Stimulated activated memory B cell treated with anti-CD40 and anti-IgM and Interleukin-4, amounts not matched to agents 10 μg/mL and 1 μg/mL and 100 μg/mL, for 72 hours (primary cell): ENCODE measurements at places on chromosomes 16 and 17.

- no peak for ATAC-seq
Measured at GRCh38 chr16:27801289-27801945, 251.5 kb downstream of the KATNIP start.

GRCh38 chr17:8800656-8801055 lies 1.5 kb upstream of the MFSD6L start:
- ATAC-seq, result no peak

- no peak for ATAC-seq
Measured at GRCh38 chr16:28053461-28053860, 10.1 kb downstream of the GSG1L start.

- ATAC-seq, result no peak
Measured at GRCh38 chr17:58757162-58757613, 1.5 kb downstream of the PPM1E start.

GRCh38 chr16:84404936-84405639 lies 36.8 kb downstream of the ATP2C2 start:
- no peak for ATAC-seq

DNA sequence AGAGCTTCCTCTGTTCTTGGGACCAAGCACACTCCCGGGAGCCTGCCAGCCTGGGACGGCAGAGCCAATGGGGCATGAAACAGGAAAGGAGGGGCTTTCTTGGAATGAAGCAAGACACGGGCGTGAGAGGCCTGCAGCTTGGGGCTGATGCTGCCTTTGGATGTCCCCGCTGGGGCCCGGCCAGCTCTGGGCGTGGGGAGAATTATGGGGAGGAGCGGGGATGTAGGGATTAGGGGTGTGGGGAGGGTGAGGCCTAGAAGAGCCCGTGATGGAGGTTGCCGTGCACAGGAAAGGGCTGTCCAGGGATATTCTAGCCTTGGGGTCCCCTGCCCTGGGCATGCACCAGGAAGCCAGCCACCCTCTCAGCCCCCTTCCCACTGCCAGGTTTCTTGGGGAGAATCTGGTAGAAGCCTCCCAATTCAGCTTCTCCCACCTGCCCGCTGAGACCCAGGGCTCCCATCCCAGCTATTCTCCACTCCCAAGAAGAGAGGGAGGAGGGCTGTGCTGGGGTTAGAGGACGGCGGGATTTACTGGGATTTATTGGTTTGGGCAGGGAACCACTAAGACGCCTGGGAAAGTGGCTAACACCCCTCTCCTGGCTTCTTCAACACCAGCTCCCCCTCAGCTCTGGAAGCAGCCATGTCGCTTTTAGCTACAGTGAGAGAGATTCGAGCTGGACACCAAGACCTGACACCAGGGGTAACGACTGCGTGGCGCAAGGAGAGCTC lies 20.0 kb upstream of the NXPH3 start:
- no peak for ATAC-seq

GRCh38 chr17:15398291-15398690 lies 56.9 kb upstream of the TEKT3 start:
- ATAC-seq, result no peak

GRCh38 chr17:2264067-2264860 lies 39.3 kb downstream of the SMG6 start:
- no peak for ATAC-seq

- peak; percentile 51 for ATAC-seq
Measured at GRCh38 chr16:4309833-4310266, 6.0 kb upstream of the GLIS2 start.

DNA sequence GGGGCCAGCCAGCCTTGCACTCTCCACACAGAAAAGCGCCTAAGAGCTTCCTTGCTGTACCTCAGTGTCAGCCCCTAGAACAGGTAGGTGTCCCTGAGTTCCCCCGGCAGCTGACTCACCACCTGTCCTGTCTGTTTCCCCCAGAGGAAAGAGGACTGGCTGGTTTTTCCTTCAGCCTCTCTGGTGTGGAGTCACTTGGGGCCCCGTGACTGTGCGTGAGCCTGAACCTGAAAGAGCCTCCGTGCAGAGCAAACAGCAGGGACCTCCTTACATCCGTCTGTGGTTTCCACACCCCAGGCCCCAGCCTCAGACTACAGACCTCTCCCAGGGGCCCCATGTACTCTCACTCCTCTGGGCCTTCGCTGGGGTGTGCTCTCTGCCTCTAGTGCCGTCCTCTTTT lies 87.8 kb downstream of the GNAO1 start:
- peak; percentile 74 for ATAC-seq

- ATAC-seq, result no peak
Measured at GRCh38 chr16:72493716-72494415, 321.9 kb upstream of the PMFBP1 start.

DNA sequence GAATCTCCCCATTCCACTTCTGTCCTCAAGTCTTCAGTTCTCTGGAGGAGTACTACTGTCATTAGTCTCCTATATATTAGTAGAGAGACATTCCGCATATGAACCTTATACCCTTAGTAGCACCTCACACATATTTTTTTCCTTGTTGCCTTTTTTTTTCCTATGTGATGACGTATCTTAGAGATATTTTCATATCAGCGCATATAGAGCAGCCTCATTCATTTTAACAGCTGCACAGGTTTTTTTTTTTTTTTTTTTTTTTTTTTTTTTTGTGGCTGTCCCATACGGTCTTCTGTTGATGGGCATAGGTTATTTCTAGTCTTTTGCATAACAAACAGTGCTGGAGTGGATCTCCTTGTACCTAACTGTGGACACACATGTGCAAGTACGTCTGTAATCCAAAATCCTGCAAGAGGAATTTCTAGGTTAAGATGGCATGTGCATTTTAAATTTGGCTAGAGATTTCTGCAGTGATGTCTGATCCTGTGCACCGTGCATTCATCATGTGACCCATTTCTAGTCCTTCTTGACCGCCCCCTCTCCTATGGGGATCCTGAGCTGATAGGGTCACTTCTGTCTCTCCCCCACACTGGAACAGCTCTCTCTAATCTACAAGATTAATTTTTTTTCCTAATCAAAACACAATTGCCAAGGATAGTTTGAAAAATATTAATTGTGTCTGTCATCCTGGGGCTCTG lies 64.8 kb downstream of the PRKCB start:
- no peak for ATAC-seq

- ATAC-seq, result no peak
Measured at GRCh38 chr17:8552577-8553320, 77.8 kb downstream of the MYH10 start.

- peak; percentile 70 for ATAC-seq
Measured at GRCh38 chr16:88691924-88692560, 5.7 kb upstream of the SNAI3 start.

DNA sequence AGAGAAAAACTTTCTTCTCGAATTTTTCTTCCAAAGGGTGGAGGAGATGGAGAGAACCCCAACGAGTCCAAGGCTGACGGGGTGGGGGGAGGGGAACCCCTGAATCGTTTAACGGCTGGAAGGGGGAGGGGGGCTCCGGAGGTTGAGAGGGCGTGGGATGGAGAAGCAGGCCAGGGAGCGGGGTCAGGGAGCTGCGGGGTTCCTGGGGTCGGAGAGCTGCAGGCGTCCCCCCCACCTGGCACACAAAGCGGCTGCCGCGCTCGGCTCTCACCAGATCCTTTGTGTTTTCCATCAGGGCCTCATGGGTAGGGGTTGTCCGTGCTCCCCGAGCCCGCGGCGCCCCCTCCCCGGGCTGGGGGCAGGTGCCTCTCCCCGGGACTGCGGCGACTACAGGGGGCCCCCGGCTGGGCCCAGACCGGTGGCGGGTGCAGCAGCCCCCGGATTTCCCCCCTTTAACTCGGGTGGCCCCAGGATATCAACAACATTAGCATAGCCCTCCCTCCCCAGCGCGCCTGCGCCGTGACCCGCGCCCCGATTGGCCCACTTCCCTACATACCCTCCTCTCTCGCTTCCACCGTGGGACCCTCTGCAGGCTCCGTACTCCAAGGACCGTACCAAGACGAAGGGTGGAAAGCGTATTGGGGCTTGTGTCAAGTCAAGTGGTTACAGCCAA lies at the start of gene MBTD1:
MBTD1 (minus strand) TSS at position 486 of the 673 bp plus-strand sequence. CDS start 34,888 bp downstream, outside the sequence.
- ATAC-seq, result peak; percentile 94

DNA sequence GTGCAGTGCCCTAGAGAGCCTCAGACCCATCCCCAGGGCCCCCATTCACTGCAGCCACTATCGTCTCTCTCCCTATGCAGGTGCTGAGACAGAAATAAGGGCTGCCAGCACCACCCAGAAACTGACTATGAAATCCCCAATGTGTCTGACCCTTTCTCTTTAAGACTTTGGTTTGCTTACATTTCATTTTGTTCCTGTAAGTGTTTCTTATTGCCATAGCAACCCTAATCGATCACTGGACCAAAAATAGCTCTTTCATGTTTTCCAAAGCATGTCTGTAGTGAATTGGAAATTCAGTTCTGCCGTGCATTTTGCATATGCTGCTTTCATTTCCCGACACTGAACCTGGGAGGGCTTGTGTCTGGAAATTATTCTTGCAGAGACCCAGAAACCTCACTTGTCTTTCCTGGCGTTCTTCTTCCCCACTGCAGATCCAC lies 148.7 kb upstream of the NOL11 start:
- ATAC-seq, result peak; percentile 67

DNA sequence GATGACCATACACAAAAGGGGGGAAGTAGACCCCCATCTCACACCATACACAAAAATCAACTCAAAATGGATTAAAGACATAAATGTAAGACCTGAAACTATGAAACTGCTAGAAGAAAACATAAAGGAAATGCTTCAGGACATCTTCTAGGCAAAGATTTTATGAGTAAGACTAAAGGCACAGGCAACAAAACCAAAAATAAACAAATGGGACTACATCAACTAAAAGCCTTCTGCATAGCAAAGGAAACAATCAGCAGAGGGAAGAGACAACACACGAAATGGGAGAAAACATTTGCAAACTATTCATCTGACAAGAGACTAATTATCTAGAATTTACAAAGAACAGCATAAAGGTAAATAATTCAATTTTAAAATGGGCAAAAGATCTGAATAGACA lies 152.1 kb downstream of the AXIN2 start:
- ATAC-seq, result no peak

DNA sequence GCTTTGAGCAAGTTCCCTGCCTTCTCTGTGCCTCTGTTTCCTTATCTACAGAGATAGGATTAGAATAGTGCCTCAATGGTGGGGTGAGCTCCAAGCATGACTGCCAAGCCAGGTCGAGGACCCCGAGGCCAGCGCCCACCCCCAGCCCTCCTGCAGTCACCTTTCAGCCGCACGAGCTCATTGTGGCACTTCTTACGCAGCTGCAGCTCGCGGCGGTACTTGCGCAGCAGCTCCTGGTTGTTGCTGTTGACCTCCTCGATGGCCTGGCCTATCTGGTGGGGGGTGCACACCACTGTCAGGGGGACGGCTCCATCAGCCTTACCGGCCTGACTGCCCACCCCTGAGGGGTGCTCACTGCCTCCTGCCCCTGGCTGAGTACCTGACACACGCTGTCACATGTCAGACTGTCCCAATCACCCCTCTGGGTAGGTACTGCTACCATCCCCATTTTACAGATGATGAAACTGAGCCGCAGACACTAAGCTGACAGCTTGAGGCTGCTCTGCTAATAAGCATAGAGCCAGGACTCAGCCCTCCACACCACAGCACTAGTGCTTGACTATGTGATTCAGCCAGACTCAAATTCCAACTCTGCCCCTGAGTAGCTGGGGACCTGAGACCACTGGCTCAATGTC lies 31.3 kb downstream of the KATNB1 start:
- ATAC-seq, result no peak

DNA sequence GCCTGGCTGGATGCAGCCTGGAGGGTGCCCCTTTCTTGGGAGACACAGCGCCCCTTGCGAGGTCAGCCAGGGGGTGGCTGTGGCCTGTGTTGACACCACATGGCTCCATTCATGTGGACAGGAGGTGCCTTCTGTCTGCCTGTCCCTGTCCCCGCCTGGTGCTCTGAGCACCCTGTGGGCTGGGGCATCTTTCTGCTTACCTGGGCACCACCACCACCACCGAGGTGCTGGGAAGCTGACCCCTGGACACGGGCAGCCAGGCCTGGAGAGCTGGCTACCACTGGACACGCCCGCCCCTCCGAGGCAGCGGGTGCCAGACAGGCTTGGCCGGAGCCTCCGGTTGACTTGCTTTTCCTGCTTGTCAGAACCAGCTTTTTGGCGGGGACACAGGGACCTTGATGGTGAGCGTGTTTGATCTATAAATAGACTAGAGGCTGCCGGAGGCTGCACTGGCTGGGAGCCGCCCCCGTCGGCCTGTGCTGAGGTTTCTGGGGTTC lies 121.3 kb upstream of the GSE1 start:
- no peak for ATAC-seq

DNA sequence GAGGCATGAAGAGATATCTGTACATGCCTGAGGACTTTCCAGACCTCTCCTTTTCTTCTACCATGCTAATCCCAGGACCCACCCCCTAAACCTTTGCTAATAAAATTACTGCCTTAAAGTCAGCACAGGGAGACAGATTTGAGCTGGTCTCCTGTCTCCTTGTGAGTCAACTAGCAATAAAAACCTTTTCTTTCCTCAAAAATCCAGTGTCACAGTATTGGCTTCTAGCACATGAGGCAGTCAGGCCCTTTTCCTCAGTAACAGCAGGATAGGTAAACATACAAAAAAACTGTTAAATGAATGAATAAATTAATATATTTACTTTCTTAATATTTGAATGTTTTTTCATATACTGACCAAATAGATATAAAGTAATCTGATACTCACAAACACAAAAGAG lies 41.3 kb downstream of the ABCA10 start:
- ATAC-seq, result no peak

DNA sequence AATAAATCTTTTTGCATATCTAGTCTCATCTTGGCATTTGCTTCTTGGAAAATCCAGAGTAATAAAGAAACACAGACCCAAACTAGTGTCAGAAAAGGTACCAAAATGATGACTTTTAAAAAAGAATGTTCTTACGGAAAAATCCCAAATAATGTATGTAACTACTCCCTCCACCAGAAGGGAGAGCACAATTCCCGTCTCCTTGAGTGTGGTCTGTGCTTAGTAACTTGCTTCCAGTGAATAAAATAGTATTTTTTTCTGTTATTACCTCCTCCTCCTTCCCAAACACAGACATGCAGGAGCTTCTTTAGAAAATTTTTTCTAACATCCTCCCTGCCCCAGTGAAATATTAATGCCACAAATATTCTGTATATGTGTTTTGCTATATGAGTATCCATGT lies 358.1 kb downstream of the ZFHX3 start:
- no peak for ATAC-seq

- ATAC-seq, result no peak
Measured at GRCh38 chr17:32241640-32242039, 24.0 kb upstream of the RHBDL3 start.

DNA sequence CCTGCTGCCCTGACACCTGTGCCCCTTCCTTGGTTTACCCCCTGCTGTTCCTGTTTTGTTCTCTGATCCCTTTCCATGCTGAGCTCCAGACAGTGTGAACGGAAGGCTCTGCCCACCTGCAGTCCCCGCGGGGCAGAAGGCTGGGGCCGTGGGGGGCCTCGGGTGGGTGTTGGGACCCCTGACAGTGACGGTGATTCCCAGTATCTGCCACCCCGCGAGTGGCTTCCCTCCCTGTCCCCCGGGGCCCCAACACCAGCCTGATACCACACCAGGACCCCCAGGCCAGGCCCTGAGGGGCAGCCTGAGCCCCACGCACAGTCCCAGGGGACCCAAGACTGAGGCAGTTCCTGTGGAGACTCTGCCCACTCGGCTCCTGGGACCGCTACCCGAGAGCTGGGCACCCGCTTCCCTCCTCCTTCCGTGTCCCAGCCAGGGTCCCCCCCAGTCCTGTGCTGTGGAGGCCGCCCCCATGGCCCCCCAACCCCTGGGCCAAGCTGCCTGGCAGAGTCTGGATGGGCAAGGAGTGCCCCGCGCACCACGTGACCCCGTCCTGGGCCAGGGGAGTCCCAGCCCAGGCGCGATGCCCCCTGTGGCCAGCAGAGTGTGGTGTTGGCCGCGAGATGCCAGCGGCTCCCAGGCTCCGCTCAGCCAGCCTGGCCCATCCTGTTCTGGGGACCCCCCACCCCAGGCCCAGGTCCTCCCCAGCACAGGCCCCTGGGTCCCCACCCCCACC lies 10.0 kb upstream of the C1QTNF8 start:
- peak; percentile 52 for ATAC-seq

- no peak for ATAC-seq
Measured at GRCh38 chr17:7315570-7316235, 543 bp upstream of the GPS2 start.
